ENCODE measurements at places on chromosomes 6 and 20.

- no peak for DNase-seq
These were observed 20.1 kb downstream of the TRIM27 start for GRCh38 chr6:28903686-28904085.

- no peak for DNase-seq
These were observed 132.4 kb downstream of the BCAS1 start for GRCh38 chr20:53937929-53938367.

- no peak for DNase-seq
These were observed 7.4 kb downstream of the ASXL1 start for GRCh38 chr20:32365564-32365963.

DNA sequence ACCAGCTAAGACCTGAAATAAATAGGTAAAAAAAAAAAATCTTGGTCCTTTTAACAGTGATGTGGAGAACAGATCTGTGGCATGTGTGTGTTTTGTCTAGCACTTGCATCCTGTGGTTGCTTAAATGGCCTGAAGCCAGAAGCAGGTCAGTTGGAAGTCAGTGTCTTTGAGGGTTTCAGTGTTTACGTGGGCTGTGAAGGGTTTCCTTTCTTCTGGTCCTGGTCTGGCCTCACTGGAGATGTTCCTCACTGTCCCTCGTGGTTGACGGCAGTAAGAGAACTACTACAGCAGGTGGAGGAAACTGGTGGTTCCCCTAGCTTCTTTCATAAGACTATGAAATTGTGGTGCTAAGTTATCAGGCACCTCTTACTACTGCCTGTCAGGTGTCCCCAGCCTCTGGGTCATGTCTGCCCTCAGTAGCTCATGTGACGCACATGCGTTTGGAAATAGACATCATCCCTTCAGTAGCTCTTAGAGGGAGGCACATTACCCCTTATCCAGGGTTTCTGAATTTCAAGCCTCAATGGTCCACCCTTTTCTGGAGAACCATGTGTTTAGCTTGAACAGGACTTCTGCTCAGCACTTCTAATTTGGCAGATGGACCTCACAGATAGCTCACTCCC, 59.4 kb upstream of the SCP2D1 start:
- DNase-seq: no peak

DNA sequence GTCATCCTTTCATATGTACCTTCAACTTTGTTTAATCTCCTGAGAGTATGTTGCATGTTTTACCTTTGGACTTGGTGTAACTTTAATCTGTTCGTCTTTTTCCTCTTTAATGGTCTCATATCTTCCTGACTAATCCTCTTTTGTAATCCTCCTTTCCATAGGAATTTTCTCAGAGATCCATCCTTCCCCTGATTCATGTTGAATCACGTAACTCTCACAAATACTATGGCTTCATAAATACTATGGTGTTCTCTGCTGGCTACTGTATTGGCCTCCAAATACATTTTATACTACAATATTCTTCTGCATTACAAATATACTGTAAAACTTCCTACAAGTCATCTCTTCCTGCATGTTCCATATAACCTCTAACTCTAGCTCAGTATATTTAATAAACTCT, 317.7 kb upstream of the ADGRB3 start:
- no peak for DNase-seq

DNA sequence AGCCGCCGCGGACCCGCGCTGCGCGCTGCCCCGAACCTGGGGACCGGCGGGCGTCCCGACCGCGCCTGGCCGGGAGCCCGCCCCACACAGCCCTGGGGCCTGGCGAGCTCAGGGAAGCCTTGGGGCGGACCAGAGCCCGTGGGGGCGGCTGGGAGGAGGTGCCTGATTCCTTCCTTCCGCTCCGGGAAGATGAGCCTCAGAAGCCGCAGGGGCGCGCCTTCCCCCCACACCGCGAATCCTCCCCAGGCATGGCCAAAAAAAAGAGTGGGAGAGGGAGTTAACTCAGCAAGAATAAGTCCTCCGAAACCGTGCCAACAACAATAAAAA, at the start of gene CBLN4:
Gene CBLN4, minus strand, starts transcription at position 131 of the 327 bp plus-strand sequence. CDS start 1,348 bp downstream, outside the sequence.
- DNase-seq: no peak

GRCh38 chr20:57482148-57482547, 42.8 kb downstream of the CTCFL start:
- DNase-seq: no peak

- DNase-seq: no peak
These were observed 67.7 kb downstream of the PHACTR2 start for GRCh38 chr6:143745166-143746133.

DNA sequence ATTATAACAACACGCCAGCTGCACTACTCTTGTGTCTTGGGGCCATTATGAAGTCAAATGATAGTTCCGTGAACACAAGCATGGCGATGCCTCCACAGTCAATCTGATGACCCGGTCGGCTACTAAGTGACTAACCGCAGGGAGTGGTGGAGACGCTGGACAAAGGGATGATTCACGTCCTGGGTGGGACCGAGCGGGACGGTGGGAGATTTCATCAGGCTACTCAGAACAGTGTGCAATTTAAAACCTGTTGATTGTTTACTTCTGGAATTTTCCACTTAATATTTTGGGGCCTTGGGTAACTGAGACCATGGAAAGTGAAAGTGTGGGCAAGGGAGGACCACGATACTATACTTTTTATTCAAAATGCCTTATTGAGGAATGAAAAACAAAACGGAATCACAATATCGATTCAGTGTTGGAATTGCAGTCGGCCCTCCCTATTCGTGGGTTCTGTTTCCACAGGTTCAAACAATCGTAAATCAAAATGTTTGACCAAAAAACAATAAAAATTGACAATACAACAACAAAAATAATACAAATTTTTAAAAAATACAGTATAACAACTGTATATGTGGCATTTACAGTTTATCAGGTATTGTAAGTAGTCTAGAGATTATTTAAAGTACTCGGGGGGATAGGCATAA, 66.5 kb downstream of the MYLK4 start:
- DNase-seq: no peak

- DNase-seq: no peak
These were observed 5.1 kb downstream of the TFAP2A start for GRCh38 chr6:10409731-10410206.

DNA sequence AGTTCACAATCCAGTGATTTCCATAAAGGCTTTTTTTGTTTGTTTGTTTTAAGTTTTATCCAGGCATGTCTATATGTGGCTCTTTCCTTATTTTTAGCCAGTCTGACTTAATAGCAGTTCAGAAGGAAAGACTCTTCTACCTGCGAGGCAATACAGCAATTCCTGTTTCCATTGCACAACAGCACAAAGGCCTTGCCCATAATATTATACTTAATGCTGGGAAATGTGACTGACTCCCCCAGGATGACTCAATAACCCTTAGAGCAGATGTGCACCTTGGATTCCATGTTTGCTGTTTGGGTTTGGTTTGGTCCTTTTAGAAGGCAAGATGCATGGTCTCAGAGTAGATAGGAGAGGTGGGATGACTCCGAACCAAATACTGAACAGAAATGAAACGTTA, 184.1 kb downstream of the MTFR2 start:
- DNase-seq: no peak
